ENCODE measurements at places on chromosomes 3 and 15. TPM values are rescaled to one million over a fixed set of nuclear protein-coding genes. Genes with fewer than 3 reads are reported as not detected.
A peak's percentile ranks its signal among the peaks of the same experiment; 100 is the strongest.

DNA sequence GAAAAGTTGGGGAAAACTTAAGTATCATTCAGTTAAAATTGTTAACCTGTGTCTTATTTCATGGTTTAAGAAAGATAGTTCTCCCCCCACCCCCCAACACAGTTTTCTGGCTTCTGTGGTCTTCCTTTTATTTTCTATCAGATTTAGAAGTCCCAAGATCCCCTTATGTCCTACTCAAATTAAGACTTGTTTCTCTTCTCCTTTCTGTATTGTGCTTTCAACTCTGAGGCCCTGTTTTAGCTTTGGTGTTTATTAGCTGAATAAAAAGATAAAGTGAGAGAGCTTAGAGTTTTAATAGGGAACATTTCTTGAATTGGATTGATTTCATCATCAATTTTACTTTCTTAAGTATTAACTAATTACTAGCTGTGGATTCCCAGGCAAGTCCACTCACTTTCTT is 62.6 kb downstream of the AKAP13 start:
- no peak for DNase-seq

- DNase-seq, result no peak
Observed at GRCh38 chr3:15553749-15554148, 32.2 kb upstream of the COLQ start.

GRCh38 chr15:70385711-70386110 is 288.0 kb upstream of the TLE3 start:
- no peak for DNase-seq

DNA sequence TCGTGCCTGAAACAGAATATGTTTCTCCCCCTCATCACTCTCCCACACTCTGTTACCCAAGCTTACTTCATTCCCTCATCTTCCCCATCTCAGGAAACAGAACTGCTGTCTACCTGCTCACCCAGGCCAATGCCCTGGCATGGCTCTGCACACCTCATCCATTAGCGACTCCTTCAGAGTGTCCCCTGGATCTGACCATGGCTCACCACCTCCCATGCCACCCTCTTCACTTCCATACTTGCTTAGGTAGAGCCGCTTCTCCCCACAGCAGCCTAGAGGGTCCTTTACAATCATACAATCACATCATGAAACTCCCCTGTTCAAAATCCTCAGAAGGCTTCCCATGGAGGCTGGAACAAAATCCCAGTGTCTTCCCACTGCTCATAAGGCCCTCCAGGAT is 33.9 kb upstream of the RAD18 start:
- no peak for DNase-seq

GRCh38 chr3:161415506-161416231 is 44.4 kb upstream of the SPTSSB start:
- DNase-seq, result peak; percentile 85

DNA sequence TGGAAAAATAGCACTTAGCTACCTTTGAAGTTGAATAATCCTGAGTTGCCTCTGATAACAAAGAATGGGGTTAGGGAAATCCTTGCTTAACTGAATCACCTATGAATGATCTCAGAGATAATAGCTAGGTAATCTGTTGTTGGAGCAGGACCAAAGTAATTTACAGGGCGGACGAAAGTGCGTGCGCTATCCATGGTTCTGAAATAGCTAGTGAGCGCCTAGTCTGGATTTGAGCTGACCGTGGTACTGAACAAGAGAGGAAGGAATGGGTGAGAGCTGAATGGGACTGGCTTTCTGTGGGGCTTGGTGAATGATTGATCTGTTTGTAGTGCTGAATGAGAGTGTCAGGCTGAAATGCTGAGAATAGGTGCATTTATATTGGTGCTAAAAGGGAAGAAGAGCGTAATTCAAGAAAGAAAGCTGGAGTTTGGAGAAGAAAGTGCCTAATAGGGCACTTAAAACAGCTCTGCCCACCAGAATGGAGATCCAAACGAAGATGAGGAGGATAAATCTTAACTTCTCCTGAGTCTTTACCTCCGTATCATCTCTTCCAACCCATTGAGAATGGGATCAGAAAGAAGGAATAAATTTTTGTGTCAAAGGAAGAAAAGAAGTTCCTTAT is 10.1 kb downstream of the SCN10A start:
- DNase-seq, result peak; percentile 83

SEMA6D gene
- total RNA-seq, result 17.7 TPM

C2CD4B gene
- not detected for total RNA-seq

DNA sequence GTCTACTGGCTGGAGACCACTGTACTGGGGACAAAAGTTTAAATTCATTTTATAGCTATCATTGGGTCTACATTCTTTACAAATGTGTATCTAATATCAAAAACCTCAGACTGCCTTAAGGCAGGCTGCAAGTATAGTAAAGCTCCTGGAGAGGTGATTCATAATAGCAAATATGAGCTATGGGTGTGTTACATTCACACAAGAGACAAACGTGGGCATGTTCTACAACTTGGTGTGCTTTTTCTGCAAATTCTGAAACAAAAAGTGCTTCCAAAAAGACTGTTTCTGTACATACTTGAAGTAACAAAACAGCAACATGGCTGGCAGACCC is 1101.4 kb downstream of the ROBO1 start:
- DNase-seq, result peak; percentile 46

GRCh38 chr3:87873136-87873535 is 185.7 kb downstream of the CGGBP1 start:
- DNase-seq, result peak; percentile 82

GPR160 gene
- 0.90 TPM for total RNA-seq

HYAL1 gene
- total RNA-seq, result 0.90 TPM

DNA sequence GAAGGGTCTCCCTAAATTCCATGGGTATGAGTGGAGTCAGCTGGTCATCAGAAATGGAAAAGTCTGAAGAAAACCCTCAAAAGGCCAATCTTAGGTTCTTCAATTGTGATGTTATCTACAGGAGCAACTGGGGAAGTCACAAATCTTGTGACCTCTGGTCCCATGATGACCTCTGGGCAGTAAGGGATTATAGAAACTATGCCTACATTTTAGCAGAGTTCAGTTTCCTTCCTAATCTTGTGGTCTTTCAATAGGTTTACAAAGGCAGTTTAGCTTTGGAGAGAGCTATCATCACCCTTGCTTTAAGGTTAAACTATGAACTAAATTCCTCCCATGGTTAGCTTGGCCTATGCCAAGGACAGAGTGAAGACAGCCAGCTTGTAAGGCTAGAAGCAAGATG is 225.1 kb downstream of the DPH6 start:
- no peak for DNase-seq

- no peak for DNase-seq
Observed at GRCh38 chr3:35659768-35660167, 20.4 kb downstream of the ARPP21 start.

GRCh38 chr3:3666664-3667063 is 132.6 kb upstream of the LRRN1 start:
- DNase-seq, result no peak
